Activated T-cell treated with anti-CD3 and anti-CD28 coated beads, Interleukin-2, amount 50 U/mL, for 72 hours (primary cell): ENCODE measurements at places on chromosomes 2 and 18.

DNA sequence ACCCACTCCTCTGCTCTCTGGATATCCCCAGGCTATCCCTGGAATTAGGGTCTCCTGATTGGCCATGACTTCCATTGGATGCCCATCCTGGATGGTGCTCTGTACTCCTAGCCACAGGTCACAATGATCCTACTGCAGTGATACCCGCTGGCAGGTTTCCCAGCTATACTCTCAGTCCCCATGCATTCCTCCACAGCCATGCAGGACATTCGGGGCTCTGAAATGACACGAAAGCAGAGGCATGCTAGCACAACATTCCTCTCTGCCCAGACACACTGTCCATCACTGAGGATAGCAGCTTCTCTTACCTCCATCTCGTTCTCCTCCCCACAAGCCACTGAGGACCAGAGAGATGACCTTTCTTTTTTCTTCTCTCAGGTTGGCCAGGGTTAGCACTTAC, 51.7 kb upstream of the SPATS2L start:
- no peak for DNase-seq

DNA sequence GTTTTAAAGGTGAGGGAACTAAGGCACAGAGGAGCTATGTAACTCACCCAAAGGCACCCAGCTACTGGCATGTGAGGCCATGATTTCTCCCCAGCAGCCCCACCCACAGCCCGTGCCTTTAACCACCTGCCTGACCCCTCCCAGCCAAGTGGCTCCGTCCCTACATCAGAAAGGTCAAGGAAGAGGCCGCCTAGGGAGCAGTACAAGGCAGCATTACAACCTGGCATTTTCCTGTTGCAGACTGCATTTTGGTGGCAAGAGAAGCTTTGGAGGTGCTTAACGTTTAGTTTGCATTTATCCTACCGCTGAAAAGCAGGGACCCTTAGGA, 17.5 kb downstream of the STEAP3 start:
- no peak for DNase-seq

DNA sequence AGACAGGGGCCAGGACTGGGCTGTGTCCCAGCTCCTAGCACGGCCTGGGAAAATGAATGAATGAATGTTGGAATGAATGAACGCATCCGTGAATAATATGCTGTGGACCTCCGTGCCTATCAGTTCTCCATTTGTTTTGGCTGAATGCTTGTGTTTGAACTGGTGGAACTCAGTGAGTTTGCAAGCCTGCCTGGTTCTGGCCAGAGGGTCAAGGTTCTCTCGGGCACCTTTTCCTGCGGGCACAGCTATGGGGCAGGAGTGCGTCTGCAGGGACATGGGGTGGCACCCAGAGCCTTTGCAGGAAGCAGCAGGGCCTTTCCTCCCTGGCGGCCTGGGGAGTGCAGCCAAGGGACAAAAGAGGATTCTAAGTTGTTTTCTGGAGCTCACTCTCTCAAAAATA, 17.6 kb upstream of the PDIA6 start:
- DNase-seq: no peak

DNA sequence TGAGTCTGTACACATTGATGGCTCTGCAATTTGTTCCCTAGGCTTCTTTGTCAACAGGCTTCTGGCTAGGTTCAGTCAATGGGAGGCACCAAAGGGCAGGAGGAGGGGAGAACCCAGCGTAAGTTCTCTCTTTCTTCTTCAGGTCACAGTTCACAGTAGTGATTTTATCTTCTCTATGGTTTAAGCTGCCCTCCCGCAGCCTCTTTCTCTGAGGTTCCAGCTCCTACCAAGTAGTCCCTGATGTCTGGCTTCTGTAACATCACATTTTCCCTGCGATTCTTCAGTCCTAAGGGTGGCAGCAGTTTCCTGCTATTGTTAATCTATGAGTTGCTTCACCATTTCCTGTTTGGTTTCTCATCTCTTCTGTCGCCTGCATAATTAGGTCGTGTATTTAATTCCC, 107.4 kb downstream of the CPO start:
- DNase-seq: peak; percentile 25

DNA sequence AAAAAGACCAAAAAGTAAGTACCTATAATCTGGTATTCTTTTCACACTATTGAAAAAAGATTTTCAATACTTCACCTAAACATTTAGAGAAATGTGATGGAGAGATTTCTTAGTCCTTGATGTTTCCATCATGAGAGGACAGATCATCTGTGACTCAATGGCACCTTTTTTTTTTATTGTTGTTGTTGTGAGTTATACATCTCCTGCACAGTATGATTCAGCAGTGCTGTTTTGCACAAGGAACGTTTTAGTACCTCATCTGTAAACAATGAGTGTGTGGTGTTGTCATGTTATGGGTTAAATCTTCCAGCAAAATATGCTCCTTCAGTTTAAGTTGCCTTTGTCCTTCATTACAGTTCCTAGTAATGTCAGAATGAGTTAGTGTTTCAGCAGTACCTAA, 2.2 kb downstream of the KIAA1328 start:
- no peak for DNase-seq

DNA sequence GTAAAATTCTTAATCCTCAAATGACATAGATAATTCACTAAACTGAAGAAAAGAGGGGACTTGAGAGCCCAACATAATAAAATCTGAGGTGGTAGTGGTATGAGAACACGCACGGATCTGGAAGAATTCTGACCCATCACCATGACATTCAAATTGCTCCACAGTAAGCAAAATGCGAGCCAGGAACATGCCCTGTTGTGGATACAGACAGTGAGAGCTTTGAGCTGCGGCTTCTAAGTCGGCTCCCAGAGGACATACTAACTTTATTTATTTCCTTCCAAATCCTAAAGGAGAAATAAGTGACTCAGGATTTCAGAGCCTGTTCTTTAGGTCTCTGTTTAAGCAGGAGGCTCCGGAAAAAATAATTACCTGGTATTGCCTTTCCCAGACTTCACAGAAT, 143.4 kb upstream of the SMAD7 start:
- DNase-seq: no peak

GRCh38 chr18:12991821-12992179, 638 bp downstream of the CEP192 start:
- DNase-seq: no peak

DNA sequence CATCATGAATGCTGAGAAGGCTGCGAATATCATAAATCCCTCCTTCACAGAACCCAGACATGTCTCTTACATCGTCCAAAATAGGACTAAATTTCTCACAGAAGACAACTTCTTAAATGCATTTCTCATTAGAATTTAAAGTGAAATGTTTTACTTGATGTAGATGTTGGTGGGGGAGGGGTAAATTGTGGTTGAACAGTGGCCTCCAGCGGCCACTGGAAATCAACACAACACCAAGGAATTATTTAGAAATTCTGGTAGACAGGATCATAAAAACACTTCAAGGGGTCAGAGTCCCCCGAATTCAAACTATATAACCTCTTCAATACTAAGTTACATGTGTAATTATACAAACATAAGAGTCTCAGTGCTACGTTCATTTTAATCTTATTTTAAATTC, 135.9 kb downstream of the ABCA12 start:
- no peak for DNase-seq

- no peak for DNase-seq
Measured at GRCh38 chr18:39909706-39910105, 2045.3 kb upstream of the PIK3C3 start.

DNA sequence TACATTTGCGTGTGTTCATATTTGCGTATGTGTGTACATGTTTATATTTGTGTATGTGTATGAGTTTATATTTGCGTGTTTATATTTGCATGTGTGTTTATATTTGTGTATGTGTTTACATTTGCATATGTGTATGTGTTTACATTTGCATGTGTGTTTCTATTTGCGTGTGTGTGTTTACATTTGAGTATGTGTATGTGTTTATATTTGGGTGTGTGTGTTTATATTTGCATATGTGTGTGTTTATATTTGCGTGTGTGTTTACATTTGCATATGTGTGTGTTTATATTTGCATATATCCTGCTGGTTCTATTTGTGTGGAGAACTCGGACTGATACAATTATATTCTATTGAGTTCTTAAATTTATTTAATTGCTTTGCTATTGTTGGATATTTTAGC, 115.2 kb upstream of the CTDP1 start:
- no peak for DNase-seq

GRCh38 chr18:34806527-34806926, 96.4 kb downstream of the DTNA start:
- DNase-seq: no peak

GRCh38 chr18:62249478-62250097, 62.5 kb downstream of the RELCH start:
- DNase-seq: peak; percentile 74

DNA sequence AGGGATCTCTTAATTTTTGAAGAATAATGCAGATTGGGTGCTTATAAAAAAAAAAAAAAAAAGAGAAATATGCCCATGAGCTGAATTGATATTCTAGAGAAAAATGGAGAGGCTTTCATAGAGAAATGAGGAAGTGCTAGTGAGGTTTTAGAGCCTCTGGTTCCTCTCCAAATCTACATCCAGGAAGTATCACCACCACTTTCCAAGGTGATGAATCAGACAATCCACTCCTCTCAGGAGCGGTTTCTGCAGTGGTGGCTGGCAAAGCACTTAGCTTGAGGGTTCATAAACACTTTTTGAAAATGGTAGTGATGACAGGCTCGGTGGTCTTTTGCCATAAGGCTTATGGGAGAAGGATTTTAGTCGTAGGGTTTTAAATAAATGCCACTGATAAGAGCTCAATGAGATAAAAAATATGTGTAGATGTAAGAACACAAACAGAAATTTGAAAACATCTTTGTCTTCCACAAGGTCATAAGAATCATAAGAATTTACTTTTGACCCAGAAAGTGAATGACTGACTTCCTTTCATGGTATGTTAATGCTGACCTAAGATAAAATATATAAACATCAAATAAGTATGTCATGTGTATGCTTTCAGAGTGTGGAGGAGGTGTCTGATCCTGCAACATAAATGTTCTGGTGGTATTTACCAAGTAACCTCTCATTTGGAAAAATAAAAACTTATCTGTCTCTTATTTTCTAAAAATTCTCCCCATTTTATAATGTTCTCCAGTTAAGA, 42.1 kb upstream of the DSG1 start:
- DNase-seq: no peak

DNA sequence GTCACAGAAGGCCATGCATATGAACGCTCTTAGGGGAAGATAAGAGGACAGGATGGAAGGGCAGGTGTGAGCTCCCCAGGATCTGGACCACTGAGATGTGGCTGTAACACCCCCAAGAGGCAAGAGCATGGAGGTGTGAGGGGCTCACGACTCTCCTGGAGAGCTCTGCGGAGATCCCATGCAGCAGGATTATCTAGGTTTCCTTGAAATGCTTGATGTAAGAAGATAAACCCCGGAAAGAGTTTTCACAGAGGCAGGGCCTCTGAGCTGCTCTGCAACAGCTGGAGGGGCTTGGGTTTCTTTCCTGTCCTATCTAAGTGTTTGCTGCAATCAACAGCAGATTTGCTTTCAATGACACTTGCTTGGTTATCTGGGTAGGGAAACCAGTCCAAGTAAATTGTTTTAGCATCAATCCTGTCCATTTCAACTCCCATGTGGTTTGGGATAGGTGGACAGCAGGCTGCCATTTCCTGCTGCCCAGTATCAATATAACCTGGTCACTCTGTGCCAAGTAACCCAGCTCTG, 138.9 kb downstream of the SMAD2 start:
- no peak for DNase-seq

- no peak for DNase-seq
Measured at GRCh38 chr2:130186391-130186790, 4.3 kb downstream of the MZT2B start.

GRCh38 chr2:189298038-189298437, 118.5 kb upstream of the COL5A2 start:
- no peak for DNase-seq

DNA sequence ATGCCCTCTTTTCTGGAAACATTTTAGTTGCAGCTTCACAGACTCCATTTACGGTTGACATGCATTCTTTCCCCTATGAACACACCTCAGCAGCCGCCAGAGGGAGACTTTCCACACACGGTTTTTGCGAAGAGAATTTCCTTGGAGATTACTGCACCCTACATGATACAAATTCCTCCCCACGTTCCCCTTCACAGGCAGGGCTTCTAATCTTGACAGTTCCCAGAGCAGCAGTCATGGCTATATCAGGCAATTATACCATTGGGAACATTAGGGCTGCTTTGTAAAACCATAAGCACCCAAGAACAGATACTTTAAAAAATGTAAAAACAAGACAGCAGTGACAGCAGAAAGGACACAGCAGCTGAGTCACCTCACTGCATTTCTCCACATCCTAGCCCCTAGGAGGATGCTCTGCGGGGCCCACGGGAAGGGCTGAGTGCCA, 253.8 kb downstream of the TGIF1 start:
- peak; percentile 11 for DNase-seq

DNA sequence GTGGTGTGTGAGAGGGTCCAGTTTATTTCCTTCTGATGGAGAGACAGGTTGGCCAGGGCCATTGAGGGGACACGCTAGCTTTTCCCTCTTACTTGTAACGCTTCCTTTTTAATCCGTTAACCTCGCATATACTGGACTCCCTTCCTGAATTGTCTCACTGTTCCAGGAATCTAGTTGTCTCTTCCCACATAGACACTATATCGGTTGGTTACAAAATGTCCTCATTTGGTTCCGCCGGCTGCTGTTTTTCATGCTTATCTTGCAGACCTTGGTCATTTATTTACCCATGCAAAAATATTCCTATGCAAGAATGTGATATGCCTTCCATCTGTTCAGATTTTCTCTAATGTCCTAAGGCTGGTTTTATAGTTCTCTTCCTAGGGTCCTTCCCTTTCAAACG, 35.0 kb downstream of the NEURL3 start:
- no peak for DNase-seq

DNA sequence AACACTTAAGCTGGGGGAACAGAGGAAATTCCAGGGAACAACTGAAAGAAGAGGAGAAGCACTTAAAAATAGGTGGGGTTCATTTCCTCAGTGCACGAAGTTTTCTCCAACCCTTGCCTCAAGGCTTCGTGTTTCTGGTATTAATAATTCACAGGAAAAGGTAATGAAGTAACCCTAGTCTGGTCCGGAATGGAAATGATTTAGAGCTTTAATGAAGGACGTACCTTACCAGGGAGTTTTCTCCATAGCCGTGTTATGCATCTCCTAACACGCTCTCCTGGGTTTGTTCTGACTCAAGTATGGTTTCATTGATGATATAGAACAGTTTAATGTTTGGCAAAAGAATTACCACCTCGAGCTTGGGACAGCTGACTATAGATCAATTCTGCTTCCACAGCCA, 214.2 kb downstream of the MTX2 start:
- no peak for DNase-seq

- DNase-seq: no peak
Measured at GRCh38 chr2:234393354-234393753, 103.5 kb downstream of the ARL4C start.

- no peak for DNase-seq
Measured at GRCh38 chr2:2919574-2920365, 457.8 kb downstream of the EIPR1 start.

- no peak for DNase-seq
Measured at GRCh38 chr18:52577795-52578194, 237.8 kb downstream of the DCC start.

- no peak for DNase-seq
Measured at GRCh38 chr2:66869076-66869475, 434.2 kb downstream of the MEIS1 start.
